ENCODE measurements at places on chromosomes 5 and 9. TPM values are rescaled to one million over a fixed set of nuclear protein-coding genes. Genes with fewer than 3 reads are reported as not detected.
A peak's percentile ranks its signal among the peaks of the same experiment; 100 is the strongest.

DNA sequence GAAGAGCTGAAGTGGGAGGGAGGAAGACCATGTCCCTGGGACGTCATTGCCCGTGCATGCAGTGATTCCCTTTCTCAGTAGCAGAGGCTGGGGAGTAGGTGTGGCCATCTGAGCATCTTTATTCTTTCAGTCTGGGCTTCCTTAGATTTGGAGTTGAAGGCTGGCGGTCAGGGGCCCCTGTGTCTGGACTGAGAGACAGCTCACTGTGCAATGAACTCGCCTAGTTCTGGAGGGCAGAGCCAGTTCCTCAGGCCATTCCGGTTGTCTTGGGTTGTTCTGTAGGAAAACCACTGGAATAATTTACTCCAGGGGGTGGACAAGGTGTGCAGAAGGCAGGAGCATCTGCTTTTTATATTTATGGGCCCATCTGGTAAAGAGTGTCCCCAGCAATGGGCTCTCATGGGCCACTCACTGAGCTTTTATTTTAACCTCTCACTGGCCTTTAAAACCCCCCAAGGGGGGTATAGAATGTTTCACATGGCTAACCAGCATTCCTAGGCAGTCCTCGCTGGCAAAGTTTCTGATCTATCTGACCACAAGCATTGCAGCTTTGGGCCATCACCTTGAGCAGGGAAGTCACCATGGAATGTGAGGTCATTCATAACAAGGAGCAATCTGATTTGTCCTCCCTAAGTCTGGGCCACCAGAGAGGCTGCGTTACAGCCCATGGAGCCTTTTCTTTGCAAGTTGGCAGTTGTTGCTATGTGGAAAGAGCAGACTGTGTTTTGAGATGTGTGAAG, 9.2 kb downstream of the STC2 start:
- no peaks in the 10 kb centered on the region for H3K27me3 ChIP-seq
- no peak overlapping the region for H3K4me3 ChIP-seq
- H3K36me3 ChIP-seq = no peaks in the 10 kb centered on the region
- DNase-seq = no peak
- H3K27ac ChIP-seq = no peak overlapping the region
- peaks cover 19% of the 10 kb centered on the region for H3K4me1 ChIP-seq

DNA sequence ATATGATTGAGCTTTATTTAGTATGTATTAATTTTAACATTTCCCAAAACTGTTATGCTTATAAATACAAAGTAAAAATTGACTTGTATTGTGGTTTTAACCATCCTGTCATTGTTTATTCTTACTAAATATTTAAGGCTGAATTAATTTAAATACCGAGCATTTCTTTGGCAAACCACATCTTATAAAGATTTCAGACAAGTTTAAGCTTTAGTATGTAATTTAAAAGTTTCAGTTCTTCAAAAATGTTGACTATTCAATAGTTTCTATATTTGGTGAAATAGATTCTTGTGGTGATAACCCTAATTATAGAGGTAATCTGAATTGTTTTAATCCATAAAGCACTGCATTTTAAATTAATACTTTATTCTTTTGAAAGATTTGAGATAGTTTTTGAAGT, 65.5 kb downstream of the CCNH start:
- H3K27me3 ChIP-seq = no peaks in the 10 kb centered on the region
- H3K4me1 ChIP-seq = peaks cover 7% of the 10 kb centered on the region

Gene SMIM33
- not detected for total RNA-seq

Gene NR5A1
- not detected for total RNA-seq

DNA sequence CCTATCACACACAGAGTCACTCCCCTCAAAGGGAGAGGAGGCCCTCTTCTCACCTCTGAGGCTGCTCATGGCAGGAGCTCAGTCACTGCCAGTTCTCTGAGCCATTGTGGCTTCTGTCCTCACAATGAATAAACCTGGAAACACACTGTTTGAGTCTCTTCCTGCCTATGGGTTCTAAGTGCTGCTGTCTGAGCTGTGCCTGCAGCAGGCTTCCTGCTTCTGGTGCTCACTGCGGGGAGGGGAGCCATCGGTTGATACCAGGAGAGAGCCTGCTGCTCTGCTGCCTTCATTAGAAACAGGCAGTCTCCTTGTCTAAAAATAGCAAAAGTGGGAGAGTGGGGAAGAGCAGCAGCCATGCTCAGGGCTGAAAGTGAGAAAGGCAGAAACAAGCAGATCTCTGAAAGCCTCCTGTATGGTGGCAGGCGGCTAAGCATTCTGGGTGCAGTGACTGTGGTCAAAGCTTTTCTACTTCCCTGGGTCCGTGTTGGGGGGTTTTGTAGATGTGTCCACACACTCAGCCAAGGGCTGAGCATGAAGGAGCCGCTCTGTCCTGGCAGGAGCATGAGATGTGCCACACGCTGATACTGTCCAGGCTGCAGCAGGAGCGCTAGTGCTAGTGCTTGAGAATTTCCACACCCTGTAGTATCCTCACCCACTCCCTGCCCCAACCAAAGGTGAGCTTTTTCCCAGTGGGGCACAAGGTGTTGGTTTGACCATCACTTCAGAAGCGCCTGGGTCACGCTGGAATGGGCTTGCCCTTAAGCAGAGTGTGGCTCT, 34.2 kb downstream of the PRKACG start:
- no peak overlapping the region for H3K4me3 ChIP-seq
- H3K36me3 ChIP-seq = no peaks in the 10 kb centered on the region
- H3K4me1 ChIP-seq = no peaks in the 10 kb centered on the region
- no peaks in the 10 kb centered on the region for H3K27me3 ChIP-seq
- no peak for DNase-seq
- H3K27ac ChIP-seq = no peak overlapping the region

DNA sequence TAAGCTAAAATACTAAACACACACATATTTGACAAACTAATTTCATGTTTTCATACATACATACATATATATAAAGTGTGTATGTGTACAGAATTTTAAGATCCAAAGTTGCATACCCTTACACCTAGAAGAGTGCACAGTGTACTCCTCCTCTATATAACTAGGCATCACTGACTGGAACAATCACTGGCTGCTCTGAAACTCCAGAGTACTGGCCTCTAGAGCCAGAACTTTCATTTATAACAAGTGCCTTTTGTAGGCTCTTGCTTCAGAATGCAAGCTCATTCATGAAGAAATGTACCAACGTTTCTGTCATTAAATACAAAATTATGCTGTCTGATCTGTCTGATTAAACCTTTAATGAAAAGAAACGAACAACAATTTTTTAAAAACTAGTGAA, 4.0 kb downstream of the LEAP2 start:
- H3K36me3 ChIP-seq = peaks cover 21% of the 10 kb centered on the region
- no peak overlapping the region for H3K27ac ChIP-seq
- no peaks in the 10 kb centered on the region for H3K27me3 ChIP-seq
- H3K4me3 ChIP-seq = no peak overlapping the region
- peaks cover 10% of the 10 kb centered on the region for H3K4me1 ChIP-seq

GRCh38 chr9:92620845-92621244, 49.1 kb downstream of the IPPK start:
- no peaks in the 10 kb centered on the region for H3K36me3 ChIP-seq
- no peak overlapping the region for H3K4me3 ChIP-seq
- no peak overlapping the region for H3K27ac ChIP-seq
- H3K4me1 ChIP-seq = peaks cover 4% of the 10 kb centered on the region

Gene TMEM171
- total RNA-seq = 74.6 TPM

GRCh38 chr9:114811301-114811700, 5.5 kb upstream of the TNFSF15 start:
- no peak overlapping the region for H3K4me3 ChIP-seq
- peaks cover 4% of the 10 kb centered on the region for H3K4me1 ChIP-seq
- no peak for DNase-seq
- no peaks in the 10 kb centered on the region for H3K27me3 ChIP-seq
- no peak overlapping the region for H3K27ac ChIP-seq

GRCh38 chr5:40383749-40384651, 295.7 kb upstream of the PTGER4 start:
- H3K4me1 ChIP-seq = no peaks in the 10 kb centered on the region
- no peak overlapping the region for H3K27ac ChIP-seq
- no peak for DNase-seq
- H3K27me3 ChIP-seq = no peaks in the 10 kb centered on the region
- no peak overlapping the region for H3K4me3 ChIP-seq

DNA sequence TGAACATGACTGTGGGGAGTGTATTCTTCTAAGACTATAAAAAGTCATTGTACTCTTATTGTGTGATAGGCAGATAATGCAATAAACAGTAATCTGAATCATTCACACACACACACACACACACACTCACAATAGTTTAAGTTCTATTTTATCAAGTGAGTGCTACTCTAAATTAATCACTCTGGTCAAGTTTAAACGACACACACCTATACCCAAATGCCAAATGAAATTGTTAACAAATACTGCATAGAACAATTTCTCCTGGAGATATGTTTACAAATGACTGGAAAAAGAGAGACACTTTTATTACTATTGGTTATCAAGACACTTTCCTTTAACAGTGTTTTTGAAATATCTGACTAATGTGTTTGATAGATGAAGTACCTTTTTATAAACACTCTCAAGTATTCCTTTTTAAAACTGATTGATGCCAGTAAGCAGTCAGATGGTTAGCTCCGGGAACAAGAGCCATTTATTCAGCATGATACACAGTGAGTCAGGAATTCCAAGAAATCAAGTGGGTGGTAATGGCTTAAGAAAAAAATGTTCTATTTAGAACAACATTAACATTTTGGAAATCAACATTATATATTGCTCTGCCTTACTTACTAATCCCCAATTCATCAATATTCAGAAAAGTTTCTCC, 521.6 kb upstream of the ST8SIA4 start:
- H3K36me3 ChIP-seq = no peaks in the 10 kb centered on the region
- no peak overlapping the region for H3K4me3 ChIP-seq
- DNase-seq = peak; percentile 6
- H3K27me3 ChIP-seq = no peaks in the 10 kb centered on the region

- no peak overlapping the region for H3K27ac ChIP-seq
- no peak overlapping the region for H3K4me3 ChIP-seq
- H3K27me3 ChIP-seq = no peaks in the 10 kb centered on the region
- no peaks in the 10 kb centered on the region for H3K4me1 ChIP-seq
Measured at GRCh38 chr5:81105261-81105877, 127.8 kb upstream of the CKMT2 start.
